Right ventricle myocardium inferior (tissue), 1 donor: ENCODE measurements at places on chromosomes 4 and X. TPM values are rescaled to one million over a fixed set of nuclear protein-coding genes. Genes with fewer than 3 reads are reported as not detected.

GRCh38 chr4:86048426-86048825 lies 311.4 kb downstream of the MAPK10 start:
- DNase-seq, result no peak

- DNase-seq, result no peak
Measured at GRCh38 chr4:185344743-185345538, 50.8 kb downstream of the LRP2BP start.

GRCh38 chrX:34058005-34058404 lies 74.1 kb downstream of the FAM47A start:
- no peak for DNase-seq

DNA sequence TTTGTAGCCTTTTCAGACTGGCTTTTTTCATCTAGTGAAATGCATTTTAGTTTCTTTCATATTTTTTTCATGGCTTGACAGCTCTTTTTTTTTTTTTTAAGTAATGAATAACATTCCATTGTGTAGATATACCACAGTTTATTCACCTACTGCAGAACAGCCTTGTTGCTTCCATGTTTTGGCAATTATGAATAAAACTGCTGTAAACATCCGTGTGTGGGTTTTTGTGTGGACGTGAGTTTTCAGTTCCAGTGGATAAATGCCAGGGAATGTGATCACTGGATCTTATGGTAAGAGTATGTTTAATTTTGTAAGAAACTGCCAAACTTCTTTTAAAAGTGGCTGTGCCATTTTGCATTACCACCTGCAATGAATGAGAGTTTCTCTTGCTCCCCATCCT lies 160.8 kb downstream of the SOWAHB start:
- no peak for DNase-seq

- no peak for DNase-seq
Measured at GRCh38 chrX:44997282-44997812, 124.4 kb downstream of the KDM6A start.

DNA sequence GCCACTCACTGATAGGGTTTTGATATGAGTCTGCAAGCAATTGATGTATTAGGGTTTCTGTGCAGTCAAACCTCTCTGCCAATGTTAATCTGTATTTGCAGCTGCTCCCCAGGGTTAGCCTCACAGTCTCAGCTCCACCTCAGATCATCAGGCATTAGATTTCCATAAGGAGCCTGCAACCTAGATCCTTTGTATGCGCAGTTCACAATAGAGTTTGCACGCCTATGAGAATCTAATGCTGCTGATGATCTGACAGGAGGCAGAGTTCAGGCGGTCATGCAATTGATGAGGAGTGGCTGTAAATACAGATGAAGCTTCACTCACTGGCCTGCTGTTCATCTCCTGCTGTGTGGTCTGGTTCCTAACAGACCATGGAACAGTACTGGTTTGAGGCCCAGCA lies 280.6 kb downstream of the PAPSS1 start:
- DNase-seq, result no peak

- DNase-seq, result no peak
Measured at GRCh38 chr4:155426953-155427352, 50.2 kb upstream of the MAP9 start.

DNA sequence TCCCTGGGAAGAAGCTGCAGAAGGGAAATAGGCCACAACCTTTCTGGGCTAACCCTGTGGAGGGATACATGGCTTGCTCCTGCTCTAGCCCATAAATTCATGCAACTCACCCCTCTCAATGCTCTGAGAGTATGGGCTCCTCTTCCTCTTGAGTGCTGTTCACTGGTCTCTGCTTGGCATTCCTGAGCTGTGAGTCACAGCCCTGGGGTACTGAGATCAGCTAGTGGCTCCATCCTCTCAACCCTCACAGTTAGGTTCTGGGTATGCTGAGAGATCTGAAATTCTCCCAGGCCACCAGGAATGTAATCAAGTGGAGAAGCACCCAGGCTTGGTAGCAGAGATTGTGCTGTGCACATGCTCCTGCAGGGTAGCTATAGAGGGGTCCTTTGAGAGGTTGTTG lies 60.6 kb upstream of the SPANXN2 start:
- DNase-seq, result no peak

DNA sequence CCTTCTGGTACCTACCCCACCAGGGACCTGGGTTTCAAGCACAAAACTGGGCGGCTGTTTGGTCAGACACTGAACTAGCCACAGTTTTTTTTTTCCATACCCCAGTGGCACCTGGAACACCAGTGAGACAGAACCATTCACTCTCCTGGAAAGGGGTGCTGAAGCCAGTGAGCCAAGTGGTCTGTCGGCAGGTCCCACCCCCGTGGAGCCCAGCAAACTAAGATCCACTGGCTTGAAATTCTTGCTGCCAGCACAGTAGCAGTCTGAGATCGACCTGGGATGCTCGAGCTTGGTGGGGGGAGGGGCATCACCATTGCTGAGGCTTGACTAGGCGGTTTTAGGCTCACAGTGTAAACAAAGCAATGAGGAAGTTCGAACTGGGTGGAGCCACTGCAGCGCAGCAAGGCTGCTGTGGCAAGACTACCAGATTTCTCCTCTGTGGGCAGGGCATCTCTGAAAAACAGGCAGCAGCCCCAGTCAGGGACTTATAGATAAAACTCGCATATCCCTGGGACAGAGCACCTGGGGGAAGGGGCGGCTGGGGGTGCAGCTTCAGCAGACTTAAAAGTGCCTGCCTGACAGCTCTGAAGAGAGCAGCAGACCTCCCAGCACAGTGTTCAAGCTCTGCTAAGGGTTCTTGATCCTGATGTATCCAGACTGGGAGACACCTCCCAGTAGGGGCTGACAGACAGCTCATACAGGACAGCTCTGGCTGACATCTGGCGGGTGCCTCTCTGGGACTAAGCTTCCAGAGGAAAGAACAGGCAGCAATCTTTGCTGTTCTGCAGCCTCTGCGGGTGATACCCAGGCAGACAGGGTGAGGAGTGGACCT lies 223.0 kb downstream of the COX18 start:
- DNase-seq, result no peak

DNA sequence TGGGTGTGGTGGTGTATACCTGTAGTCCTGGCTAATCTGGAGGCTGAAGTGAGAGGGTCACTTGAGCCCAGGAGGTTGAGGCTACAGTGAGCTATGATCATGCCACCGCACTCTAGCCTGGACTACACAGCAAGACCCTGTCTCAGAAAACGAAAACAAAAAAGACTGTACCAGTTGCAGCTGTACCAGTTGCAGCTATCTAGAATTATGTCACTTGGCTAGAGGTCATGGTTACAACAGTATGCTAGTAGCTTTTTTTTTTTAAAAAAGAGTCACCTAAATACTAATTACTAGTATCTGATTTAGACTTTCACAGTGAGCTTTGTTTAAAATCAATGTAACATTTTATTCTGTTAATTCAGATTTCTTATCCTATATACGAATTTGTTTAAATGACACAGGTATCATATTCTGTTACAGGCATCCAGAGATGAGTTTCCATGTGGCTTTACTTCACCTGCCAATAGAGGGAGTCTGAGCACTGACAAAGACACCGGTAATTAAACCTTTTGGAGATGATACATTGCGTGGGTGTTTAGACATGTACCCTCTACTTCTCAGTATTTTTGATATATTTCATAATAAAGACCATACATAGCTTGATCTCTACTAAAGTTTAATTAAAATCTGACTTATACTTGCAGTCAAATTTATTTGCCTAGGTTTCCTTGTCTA lies 100.2 kb upstream of the IL13RA1 start:
- DNase-seq, result no peak

DNA sequence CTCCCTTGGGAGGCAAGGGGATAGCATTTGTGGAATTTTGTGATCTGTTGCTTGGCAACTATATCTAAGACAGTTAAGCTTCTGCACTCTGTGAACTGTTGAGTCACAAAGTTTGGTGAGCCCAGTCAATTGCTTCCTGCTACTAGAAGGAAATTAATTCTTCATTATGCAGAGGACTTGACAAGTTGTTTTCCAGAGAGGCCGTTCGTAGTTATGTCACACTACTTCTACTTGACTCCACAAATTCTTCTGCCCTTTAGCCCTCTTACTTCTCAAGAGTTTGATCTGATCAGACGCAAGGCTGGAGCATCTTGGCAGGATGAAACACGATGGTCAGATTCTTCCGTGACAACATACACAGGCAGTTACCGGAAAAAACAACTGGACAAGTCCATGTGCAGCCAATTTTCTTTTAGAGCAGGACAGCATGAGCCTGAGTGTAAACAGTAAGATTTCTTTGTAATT lies at the start of gene C4orf51:
C4orf51 (plus strand) TSS at position 156 of the 465 bp plus-strand sequence; CDS start at position 214, 58 bp downstream.
- no peak for DNase-seq

GRCh38 chr4:154478128-154478527 lies 13.5 kb downstream of the DCHS2 start:
- no peak for DNase-seq

GRCh38 chrX:150542846-150543229 lies 25.6 kb upstream of the MTM1 start:
- no peak for DNase-seq

- DNase-seq, result no peak
Measured at GRCh38 chr4:129140521-129140920, 44.6 kb downstream of the C4orf33 start.

DNA sequence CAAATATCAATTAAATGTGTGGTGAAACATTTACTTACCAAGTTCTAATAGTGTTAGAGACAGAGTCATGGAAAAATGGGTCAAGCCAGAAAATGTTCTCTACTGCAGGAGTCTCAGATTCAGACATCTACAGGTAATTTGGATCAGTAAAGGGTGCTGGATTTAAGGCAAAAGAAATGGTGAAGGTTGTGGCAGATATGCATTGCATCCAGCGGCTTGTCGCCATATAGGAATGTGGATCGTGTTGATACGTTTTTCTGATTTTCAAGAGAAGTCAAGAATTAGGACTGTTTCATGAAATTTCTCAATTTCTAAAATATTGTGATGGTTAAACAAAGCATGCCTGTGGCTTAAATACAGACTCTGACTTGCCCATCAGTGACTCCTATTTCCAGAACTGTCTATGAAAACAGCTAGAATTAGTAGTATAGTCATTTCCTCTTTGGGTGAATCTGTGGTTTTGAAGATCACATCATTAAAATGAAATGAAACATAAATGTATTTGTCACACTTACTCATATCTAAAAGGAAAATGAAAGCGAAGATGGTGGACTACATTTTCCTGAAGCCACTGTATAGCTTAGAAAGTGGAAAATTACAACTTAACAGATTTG lies 110.1 kb upstream of the VEGFC start:
- no peak for DNase-seq

DNA sequence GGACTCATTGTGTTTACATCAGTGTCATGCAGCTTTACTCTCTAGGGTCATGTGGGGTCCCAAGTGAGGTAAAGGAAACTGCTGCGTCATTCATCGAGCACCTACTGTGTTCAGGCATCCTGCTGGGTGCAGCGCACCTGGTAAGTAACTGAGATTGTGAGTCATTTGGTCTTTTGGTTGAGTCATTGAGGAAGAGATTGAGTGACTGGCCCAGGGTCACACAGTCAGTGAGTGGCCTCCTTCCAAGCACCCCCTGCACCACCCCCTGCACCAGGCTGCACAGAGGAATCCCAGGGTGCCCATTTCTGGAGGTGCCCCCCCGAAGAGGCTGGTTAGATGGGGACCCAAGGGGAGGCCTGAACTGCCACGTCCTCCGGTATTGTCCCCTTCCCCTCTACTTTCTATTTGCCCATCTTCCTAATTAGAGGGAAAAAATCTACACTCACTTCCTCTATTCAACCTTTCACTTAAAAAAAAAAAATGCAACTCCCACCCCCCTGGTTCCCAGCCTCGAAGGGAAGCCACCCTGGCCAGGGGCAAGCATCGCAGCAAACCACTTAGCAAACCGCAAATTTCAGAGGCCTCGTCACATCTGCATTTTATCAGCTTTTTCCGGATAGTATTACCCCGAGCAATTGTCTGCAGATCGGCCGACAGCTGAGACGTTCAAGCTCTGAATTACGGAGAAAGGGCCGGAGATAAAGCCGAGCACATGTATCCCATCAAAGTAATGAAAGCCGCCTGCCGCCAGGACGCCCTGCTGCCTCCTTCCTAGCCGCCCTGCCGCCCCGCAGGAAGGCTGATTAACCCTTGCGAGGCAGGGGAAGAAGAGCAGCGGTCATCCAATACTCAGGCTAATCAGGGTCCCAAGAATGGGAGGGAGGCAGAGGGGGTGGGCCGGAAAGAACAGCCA lies 96.3 kb upstream of the MSX1 start:
- DNase-seq, result no peak

Gene NUDT10
- total RNA-seq, result 0.19 TPM

Gene LRCH2
- total RNA-seq, result 1.4 TPM

Gene TRIM75
- total RNA-seq, result not detected

Gene MED14
- 26.3 TPM for total RNA-seq

Gene RS1
- not detected for total RNA-seq

Gene OTUD4
- total RNA-seq, result 34.5 TPM

Gene KLHL8
- total RNA-seq, result 12.0 TPM

Gene GLUD2
- 1.5 TPM for total RNA-seq

Gene COX7B
- 1,849 TPM for total RNA-seq

Gene MBNL3
- total RNA-seq, result 27.5 TPM

Gene LDOC1
- total RNA-seq, result 4.8 TPM

Gene TSPAN7
- 26.5 TPM for total RNA-seq
